Neural cell (in vitro differentiated cells): ENCODE measurements at places on chromosomes 4 and X. TPM values are rescaled to one million over a fixed set of nuclear protein-coding genes. Genes with fewer than 3 reads are reported as not detected.

The TKTL2 gene
- 0.34 and 0.42 TPM in 2 replicates for polyA plus RNA-seq

The KCTD8 gene
- polyA plus RNA-seq = 0.71 and 1.2 TPM in 2 replicates

The RAB41 gene
- polyA plus RNA-seq = not detected in 2 replicates

The ENAM gene
- 0.18 TPM in 1 of 2 replicates, not detected in the other for polyA plus RNA-seq

The UNC5C gene
- 0.56 and 0.72 TPM in 2 replicates for polyA plus RNA-seq
